ENCODE measurements at places on chromosomes 3 and 15.

DNA sequence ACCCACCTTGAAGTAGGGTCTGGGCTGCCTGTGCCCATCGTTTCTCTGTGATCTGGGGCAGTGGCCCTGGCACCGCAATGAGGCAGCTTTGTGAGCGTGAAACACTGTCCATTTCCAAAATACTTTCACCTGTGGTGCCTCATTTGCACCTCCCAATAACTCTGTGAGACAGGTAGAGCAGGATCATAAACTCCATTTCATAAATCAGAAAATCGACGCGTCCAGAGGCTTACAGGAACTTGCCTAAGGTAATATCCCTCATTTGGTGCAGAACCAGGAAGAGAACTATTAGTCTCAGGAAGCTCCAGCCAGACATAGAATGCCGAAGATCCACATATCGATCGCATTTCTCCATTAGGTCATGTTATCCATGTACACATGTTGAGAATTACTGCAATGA lies 38.2 kb upstream of the SEMA4B start:
- no peak for DNase-seq

DNA sequence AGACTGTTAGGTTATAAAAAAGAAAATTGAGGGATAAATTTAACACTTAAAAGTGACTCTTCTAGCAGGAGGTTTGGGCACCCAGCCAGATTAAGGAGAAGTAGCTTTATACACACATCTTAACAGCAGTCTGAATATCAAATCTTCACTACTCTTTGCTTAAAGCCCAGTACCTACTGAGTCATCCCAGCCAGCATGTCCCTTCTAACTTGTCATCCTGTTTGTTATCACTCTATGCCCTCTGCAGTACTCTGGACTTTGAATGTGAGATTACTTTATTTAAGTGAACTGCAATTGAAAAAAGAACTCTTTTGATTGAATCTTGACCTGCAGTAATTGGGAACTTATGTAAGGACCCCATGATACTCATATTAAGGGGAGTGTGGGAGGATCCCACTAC lies 77.6 kb downstream of the FHIT start:
- no peak for DNase-seq

DNA sequence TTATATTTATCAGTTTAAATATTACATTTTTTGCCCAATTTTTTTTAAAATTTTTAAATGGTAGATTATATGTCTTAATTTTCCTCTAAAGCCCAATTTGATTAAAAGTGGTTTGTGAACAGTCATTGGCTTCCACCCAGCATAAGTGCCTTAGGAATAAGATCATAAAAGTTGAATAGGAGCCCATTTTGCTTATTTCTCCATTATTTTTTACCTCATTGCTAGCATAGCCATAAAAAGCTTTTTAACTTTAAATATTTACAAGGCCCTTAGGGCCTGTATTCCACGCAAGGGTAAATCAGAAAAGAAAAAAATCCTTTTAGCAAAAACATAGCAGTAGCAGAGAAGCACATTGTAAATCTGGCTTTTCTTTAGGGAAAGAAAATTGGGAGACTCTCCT lies 9.0 kb downstream of the TTC14 start:
- DNase-seq: no peak

DNA sequence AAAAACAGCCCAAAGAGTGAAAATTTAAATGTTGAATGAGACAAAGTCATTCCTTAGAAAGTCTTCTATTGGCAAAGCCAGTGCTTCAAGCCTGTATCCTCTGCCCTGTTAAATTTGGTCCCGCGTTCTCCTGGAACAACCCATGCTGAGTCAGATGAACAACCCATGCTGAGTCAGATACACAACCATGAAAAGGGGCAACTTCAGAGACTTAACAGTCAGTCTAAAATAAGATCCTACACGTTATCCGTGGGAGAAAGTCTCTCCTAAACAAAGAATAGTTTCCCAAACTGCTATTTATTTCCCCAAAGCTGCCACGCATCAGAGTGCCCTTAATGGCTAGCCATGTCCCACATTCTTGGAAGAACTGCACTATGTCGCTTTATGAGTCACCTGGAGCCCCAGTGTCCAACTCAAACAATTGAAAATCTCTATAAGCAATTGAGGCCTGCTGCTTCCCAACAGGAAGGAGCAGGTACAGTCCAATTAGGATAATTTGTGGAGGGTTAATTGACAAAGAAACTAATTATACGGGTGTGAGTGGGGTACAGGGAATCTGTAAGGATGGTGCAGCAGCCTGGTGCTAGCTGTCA lies 66.1 kb downstream of the WHAMM start:
- no peak for DNase-seq

GRCh38 chr3:115347737-115348136 lies 200.6 kb upstream of the ZBTB20 start:
- DNase-seq: no peak

GRCh38 chr3:39132096-39133092 lies 21.0 kb downstream of the CSRNP1 start:
- no peak for DNase-seq

DNA sequence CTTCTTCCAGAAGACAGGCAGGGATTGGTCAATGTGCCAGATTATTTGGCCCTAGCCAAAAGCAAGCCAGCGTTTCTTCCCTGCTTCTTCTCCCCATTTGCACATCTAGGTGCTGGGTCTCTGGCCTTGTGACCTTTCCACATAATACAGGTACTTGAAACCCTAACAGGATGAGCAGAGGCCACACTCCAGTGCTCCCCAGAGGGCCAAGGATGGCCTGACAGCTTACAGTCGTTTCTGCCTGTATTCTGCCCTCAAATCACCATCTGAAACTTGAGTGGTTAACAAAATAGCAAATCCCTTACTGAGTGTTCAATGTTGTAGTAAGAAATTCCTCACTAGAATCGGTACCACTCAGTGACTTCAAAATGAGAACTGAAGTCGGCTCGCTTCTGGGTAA lies 29.1 kb downstream of the MKRN2 start:
- no peak for DNase-seq

- DNase-seq: no peak
Measured at GRCh38 chr3:171781711-171782127, 28.6 kb downstream of the PLD1 start.

DNA sequence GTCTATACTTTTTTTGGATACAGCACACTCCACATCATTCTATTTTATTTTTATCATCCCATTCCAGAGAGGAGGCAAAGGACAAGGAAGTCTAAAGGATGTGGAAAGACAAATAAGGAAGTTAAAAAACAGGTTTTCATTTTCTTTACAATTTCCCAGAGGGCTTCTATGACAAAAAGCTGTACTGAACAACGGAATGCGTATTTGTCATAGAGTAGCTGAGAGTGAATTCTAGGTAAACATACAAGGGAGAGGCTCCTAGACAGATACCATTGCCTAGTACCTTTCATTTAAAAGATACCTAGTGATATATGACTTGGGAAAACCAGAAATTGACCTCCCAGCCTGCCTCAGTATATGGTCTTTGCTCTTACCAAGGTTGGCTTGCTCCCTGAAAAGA lies 341.7 kb downstream of the FHIT start:
- no peak for DNase-seq

DNA sequence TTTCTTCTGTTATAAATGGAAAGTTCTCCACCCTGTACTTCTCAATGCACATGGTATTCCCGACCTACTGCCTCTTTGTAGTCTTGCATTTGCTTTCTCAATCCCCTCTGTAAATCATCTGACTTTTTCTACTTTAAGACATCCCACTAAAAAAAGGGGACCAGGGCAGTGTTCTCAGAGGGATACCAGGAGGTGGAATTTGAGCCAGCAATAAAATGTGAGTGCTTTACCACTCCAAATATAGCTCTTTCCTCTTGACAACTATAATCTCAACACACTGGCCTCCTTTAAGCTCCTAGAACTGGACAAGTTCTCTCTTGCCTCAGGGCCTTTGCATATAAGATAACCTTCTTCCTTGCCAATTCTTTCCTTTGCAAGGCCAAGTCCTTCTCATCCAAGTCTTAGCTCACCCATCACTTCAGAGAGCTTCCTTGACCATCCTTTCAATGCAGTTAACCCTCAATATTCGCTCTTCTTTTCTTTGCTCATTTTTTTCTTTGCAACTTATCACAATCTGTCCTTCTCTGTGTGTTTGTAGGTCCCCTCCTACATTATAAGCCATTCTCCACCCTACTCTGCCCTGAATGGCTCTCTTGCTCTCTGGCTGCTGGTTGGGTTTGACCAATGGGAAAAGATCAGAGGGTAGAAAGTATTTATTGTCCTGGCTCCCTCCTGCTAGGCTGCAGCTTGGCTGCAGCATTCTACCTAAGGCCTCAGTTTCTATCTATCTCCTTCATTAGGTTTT lies 93.4 kb downstream of the PRICKLE2 start:
- no peak for DNase-seq

- DNase-seq: no peak
Measured at GRCh38 chr15:38684440-38685010, 119.9 kb upstream of the RASGRP1 start.

- no peak for DNase-seq
Measured at GRCh38 chr3:190180268-190180667, 59.6 kb upstream of the P3H2 start.

DNA sequence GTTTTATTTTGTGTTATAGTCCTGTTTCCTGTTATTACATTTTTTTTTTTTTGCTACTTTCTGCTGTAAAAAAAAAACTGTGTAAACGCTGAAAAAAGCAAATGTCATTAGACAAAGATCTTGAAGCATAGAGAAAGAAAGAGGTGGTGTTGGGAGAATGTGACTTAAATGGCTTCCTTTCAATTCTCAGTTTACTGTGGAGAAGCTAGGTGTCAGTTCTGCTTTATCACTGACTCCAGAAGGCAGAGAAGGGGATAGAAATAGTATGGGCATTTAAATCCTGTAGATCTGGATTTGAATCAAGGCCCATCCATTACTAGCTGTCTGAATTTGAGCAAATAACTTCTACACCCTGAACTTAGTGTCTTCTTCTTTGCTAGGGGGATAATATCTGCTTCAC lies 23.0 kb downstream of the PPM1L start:
- DNase-seq: no peak

- no peak for DNase-seq
Measured at GRCh38 chr3:59601486-59601885, 551.7 kb upstream of the CFAP20DC start.

DNA sequence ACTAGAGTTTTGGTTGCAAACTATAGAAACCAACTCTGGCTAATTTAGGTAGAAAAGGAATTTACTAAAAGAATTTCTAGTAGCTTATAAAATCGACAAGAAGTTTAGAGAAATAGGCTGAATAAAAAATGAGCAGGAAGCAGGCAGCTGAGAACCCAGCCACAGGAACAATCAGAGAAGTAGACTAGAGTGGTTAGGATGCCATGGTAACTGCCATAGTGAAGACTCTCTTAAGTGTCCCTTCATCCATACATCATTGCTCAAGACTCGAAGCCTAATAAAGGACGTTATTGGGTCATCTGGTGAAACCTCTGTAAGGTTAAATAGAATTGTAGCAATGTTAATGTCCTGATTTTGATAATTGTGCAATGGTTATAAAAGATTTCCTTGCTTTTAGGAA lies 13.8 kb downstream of the AVEN start:
- DNase-seq: no peak

DNA sequence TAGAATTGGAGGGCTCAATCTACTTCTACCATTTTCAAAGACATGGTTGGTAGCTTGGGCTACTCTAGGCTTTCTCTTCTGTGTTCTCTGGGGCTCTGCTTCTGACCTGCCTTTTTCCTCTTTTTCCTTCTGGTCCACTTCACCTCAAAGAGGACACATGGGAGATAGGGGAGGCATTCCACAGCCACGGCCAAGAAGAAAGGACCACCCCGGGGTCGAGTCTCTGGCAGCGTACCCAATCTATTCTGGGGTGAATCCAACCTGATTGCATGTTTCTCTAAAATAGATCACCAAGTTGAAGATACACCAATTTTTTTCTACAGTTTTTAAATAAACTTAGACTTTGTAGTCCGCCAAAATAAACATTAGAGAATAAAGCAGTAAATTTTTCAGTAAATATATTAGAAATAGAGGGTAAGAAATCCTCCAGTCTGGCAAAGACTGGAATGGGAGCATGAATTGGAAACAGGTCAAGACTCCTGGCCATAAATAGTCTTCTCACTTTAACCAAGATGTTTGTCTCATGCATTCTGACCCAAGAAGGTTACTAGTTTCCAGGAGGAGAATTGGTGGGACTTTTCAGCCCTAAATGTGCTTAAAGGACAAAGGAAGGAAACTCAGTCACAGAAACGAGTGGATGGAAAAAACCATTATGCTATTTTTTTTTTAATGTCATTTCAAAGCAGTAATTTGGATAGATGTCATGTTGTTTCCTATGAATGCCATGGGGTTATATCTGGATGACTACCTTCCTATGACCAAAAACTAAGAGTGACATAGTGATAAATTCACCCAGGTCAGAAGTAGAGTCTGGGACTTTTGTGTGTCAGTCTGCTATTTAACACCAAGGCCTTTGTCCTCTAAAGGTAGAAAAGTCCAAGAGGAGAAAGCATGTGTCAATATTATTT lies 71.3 kb upstream of the PHLDB2 start:
- DNase-seq: no peak

GRCh38 chr3:13852638-13853009 lies 27.2 kb downstream of the WNT7A start:
- DNase-seq: no peak

DNA sequence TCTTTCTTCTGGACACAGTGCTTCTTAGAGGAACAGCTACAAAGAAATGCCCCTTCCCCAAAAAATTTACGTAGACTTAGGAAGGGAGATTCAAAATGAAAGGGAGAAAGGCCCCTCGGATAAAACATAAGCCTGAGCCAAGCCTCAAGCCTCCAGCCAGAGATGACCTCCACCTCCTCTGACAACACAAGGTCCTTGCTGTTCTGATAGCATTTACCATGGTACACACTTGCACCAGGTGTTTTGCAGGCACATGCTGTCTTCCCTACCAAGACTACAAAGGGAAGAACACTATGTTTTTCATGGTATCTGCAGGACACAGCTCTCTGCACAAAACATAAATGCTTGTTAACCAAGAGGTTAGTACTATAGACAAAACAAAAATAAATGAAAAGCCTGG lies 27.8 kb downstream of the RYK start:
- no peak for DNase-seq

DNA sequence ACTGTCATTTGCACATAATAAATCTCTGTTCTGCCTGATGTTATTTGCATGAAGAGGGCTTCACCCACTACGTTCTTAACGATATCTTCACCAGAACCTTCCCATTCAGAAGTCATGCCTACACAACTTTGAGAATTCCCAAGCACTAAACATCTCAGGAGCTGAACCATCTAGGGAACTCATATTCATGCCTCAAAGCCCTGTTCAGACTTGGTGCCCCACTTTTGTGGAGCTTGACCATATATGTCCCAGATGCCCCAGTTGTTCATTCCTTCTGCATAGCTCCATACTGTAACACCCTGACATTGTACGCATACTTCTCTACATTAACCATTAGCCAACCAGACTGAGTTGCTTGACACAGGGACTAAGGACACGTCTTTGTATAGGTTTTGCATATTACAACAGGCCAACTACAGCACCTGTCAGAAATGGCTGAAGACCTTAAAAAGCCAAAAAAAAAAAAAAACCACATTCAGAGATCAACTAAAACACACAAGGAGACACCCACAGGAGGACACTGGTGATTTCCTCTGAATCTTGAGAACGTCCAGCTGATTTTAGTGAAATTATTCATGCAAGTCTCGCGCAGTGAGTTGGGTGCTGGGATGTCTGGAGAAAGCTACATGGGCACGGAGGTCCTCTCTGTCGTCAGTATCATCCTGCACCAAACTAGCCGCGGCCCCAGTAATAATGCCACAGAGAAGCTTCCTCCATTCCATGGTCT lies 141.4 kb downstream of the FOXP1 start:
- DNase-seq: no peak

- DNase-seq: no peak
Measured at GRCh38 chr3:23859012-23859743, 53.4 kb downstream of the UBE2E1 start.

All from non-pigmented ciliary epithelial cell (primary cell).